ENCODE measurements at places on chromosomes 2 and 18. TPM values are rescaled to one million over a fixed set of nuclear protein-coding genes. Genes with fewer than 3 reads are reported as not detected.

Gene CFC1
- 207 TPM for polyA plus RNA-seq

Gene RBFA
- 14.3 TPM for polyA plus RNA-seq

Gene ALPG
- polyA plus RNA-seq = not detected

Gene IL1R2
- polyA plus RNA-seq = 1.9 TPM

Gene LOXHD1
- polyA plus RNA-seq = 0.12 TPM

Gene LIMS4
- polyA plus RNA-seq = 2.9 TPM
